ENCODE measurements at places on chromosomes 2 and 18.

- no peak for DNase-seq
Measured at GRCh38 chr2:234534515-234534914, 37.6 kb upstream of the ARL4C start.

- DNase-seq = no peak
Measured at GRCh38 chr2:181586569-181587081, 70.3 kb downstream of the CERKL start.

DNA sequence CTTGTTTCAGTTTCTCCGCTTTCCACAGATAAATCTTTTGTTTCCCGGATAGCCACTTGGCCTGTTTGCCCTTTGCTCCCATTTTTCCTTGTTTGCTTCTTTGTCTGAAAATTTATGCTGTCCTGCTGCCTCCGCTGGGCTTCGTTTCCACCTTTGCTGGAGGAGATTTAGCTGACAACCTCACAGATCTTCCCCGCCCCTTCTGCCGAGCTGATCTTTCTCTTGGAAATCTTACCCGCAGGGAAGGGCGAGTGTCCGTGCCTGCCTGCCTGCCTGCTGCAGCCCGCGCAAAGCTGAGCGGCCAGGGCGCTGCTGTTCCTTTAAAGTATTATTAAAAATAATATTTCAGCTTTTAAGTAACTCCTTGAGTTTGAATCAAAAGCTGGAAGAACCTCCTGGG, 1.4 kb upstream of the XRCC5 start:
- no peak for DNase-seq

DNA sequence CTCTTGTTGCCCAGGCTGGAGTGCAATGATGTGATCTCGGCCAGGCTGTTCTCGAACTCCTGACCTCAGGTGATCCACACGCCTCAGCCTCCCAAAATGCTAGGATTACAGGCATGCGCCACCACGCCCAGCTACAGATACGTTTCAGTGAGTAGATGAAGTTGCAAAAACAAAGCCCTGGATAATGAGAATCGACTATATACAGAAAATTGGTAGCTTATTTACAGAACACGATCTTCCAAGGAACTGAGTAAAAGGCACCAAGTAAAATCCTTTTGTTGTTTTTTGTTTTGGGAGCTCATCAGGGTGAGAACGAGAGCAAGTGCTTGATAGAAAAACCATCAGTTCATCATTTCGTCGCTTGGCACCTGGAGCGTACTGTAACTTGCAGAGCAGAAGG, 62.8 kb downstream of the MYCN start:
- DNase-seq = no peak

DNA sequence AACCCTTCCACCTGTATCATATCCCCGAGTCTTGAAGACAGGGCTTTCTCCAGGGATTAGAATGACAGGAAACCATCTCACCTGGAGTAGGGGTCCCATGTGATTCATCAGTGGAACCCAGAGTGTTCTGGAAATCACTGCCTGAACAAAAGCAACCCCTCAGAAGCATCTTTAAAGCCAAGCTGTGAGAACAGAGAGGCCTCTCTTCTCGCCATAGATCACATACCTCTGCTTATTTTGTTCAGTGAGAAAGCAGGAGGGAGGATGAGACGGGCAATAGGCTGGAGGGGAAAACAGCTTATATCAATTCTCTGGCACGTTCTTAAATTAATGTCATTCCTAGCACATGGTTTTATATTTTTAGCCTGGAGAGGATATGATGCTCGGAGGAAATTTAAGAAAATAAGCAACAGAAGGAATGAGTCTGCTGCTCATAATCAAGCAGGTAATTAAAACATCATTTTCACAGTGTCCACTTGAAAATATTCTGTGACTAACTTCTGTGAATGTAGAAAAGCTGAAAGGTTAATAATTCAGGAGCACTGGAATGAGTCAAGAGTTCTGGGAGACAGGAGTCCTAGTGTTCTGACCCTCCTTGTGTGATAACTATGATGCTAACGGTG, 213.6 kb upstream of the SP5 start:
- DNase-seq = no peak

DNA sequence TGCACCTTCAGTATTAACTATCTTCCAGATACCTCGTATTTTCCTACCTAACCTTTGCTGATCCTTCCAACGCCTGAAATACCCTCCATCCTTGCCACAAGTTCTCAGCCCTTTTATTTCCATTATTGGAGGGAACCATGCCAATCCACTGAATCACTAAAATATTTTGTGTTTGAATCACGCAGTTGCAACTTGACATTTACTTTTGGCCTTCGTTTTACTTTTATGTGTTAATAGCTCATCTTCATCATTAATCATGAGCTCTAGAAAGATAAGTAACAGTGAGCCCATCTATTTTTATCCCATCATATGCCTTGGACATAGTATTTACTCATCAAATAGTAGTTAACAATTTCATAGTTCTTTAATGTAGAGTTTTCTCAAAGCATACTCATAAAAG, 463.2 kb downstream of the THSD7B start:
- DNase-seq = no peak

DNA sequence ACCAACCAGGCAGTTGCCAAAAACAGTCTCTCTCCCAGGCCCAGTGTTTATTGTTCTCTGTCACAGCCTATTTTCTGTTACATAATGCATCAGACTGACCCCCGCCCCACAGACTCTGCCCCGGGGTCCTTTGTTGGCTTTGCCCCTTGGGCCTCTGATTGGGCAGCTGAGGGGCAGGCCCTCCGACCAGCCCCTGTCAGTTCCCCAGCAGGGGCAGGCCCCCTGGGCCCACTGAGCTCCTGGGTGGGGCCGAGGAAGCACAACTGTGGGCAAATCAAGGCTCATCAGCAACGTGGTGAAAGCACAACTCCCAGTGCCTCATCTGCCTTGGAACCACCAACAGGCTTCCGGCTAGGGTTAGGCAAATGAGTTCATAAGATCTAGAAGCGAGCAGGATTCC, 160.1 kb upstream of the MYCN start:
- DNase-seq = no peak

DNA sequence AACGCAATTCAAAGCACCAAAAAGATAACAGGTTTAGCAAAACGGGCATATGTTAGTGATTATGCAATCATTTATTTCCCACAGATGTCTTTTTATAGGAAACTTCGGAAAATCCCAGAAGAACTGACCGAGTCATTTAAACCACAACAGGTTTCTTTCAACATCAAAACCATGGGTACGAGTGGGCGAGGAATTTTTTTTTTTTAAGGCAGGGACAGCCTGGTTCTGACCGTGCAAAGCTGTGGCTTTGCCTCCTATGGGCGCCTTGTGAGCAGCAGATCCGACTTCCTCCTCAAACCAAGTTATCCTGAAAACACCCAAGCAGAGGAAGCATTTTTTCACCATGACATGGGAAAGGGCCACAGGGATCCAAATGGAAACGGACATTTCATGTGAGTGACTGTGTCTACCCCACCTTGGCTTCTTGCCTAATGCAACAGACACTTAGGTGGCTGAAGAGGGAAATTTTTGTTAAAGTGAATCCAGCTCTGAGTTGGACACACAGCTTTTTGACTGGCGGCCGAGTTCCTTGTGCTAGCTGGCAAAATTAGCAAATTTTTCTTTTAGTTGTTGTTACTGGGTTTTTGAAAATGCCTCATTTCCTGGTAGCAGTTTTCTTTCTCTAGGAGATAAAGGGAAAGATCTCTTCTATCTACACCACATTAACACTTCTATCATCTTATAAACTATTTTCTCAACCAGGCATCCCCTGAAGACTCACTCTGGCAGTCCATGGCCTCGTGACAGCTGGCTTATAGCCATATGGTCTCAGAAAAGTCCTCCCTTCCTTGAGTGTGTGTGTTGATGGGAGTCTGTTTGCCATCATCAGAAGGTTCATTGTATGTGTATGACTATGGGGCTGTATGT, 487.4 kb upstream of the ZEB2 start:
- DNase-seq = no peak

DNA sequence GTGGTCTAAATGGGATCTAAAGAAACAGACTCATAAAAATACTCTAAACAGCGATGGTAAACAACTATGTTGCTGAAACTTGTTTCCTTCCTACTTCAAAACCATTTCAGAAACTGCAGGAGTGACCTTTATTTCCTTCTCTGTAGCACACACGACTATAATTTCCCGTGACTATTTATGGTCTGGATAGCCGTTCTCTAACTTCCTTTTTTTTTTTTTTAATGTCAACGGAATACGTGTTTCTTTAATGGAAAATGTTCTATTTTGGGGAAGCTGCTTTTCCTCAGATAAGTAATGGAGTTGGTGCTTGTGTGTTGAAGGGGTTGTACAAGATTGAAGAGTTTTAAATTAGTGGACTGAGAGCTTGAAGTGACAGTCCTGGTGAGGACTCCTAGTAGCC, 224.1 kb downstream of the PHLPP1 start:
- DNase-seq = no peak

GRCh38 chr2:64404002-64404731, 49.8 kb upstream of the LGALSL start:
- DNase-seq = no peak

GRCh38 chr2:146079216-146079615, 1559.3 kb upstream of the ZEB2 start:
- DNase-seq = no peak

- no peak for DNase-seq
Measured at GRCh38 chr2:157325786-157326185, at the start of gene ERMN. ERMN (minus strand) TSS chr2:157325824; CDS start chr2:157325642, 182 bp downstream.

DNA sequence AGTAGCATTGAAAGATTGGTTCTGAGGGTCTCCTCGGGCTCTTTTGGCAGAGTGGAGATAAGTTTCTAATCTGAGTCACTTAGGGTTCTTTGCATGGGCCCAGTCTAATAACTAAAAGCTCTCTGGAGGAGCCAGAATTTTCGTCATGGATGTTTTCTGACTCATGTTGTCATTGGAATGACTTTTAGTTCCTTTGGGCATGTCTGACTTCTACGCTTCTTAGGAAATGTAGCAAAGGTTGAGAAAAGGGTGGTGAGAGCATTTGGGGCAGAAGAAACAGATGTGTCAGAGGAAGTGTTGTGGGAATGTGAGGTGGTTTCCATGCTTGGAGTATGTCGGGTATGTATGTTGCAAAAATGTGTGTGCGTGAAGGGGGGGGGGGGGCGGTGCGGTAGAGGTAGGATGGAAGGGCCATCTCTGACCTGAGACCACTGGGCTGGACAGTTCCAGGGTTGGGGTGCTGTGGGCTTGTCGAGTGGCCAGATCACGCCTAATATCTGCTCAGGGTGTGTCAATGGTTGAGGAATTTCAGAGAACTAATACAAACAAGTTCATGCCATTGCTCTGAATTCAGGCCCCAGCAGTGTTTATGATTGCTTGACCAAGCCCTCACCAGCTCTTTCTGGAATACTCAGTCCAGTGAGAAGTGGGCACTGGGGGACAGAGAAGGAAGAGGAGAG, 26.9 kb downstream of the KLHL29 start:
- no peak for DNase-seq

GRCh38 chr18:14958701-14959100, 210.7 kb downstream of the ANKRD30B start:
- DNase-seq = no peak

DNA sequence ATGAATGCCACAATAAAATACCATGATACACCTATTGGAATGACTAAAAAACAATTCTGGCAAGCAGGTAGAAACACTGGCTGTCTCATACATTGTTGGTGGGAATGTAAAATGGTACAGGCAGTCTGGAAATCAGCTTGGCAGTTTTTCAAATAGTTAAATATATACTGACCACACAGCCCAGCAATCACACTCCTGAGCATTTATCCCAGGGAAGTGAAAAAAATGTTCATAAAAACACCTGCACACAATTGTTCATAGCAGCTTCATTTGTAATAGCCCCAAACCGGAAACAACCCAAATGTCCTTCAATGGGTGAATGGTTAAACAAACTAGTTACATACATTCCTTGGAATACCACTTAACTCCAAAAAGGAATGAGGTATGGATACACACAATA, 137.2 kb downstream of the TFCP2L1 start:
- DNase-seq = no peak

DNA sequence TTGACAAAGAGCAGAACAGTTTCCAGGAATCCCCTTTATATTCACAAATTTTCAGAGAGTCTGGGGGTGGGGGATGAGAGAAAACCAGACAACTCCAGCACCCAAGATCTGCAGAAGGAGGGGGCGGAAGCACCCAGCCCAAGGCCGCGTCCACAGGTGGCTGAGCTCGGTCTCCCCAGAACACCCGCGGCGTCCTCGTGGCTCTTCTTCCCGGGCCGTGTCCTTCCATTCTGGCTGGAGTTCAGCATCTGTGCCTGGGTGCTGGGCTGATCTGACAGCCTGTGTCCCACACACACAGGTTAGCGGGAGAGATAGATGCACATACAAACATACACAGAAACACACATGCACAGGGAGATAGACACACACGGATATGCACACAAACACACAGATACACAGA, 455.8 kb upstream of the SALL3 start:
- no peak for DNase-seq

GRCh38 chr2:43123028-43123427, 103.4 kb downstream of the ZFP36L2 start:
- DNase-seq = no peak

DNA sequence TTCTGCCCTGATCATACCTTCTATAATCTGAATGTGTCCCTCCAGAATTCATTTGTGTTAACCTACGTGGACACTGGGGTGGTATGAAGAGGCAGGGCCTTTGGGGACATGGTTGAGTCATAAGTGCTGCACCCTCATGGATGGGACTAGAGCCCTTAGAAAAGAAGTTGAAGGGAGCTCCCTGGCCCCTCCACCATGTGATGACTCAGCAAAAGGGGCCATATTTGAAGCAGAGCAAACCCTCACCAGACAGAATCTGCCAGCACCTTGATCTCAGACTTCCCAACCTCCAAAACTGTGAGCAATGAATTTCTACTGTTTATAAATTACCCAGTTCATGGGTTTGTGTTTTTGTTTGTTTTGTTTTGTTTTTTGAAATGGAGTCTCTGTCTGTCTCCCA, 33.4 kb upstream of the CD207 start:
- DNase-seq = no peak

- DNase-seq = no peak
Measured at GRCh38 chr2:37366773-37367172, 22.3 kb downstream of the QPCT start.

GRCh38 chr2:20184067-20184938, 40.6 kb downstream of the SDC1 start:
- DNase-seq = no peak

DNA sequence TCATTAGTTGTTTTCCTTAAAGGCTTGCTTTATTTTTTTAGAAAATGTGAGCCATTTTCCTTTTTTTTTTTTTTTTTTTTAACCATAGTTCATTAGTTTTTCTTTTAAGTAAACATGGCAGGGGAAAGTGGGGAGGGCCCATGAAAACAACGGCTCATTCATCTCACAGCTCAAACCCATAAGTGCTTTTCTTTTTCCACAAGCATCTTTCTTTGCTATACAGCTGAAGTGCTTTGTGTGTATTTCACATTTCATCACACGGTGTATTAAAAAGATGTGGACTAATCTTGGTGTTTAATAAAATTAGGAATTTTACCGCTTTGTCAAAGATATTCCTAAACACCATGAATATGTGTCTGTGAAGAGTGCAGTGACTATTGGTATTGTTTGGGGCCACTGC, 41.6 kb downstream of the RHBDD1 start:
- no peak for DNase-seq

DNA sequence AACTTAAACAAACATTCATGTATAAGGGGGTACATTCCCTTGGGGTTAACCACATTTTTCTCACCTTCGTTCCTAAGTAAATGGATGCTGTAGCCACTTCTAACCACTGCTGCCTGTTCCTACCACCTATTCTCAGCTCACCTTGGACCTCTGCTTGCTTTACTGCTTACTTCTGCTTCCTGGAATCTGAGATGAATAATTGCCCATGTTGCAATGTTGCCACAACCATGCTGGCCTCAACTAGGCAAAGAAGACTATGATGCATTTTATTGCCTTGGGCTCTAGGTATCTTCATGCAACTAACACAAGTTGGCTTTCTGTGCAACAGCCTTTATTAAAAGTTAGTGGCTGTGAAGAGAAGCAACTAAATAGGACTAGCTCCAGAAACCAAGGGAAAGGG, 106.3 kb upstream of the TCF4 start:
- no peak for DNase-seq
